ENCODE measurements at places on chromosomes 1 and 21.

DNA sequence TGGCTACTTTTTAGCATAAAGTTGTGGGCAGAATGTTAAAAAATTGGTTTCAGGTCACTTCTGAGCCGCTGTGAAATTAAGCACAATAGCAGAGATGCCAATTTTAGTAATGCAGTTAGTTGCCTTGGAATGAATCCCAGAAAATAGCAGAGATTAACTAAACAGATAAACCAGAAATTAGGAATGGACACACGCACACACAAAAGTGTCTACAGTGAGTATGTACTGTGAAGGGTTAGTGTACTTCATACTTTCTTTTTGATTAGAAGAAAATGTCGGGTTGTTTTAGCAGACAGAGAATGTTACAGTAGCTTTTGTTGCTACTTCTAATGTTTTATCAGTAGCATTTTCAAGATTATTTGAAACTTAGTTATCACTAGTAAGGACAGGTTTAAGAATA lies 106.7 kb downstream of the LEPR start:
- DNase-seq, result no peak

GRCh38 chr1:165699577-165699976 lies 1.2 kb upstream of the ALDH9A1 start:
- no peak for DNase-seq

GRCh38 chr1:23194119-23194984 lies 22.9 kb downstream of the HTR1D start:
- DNase-seq, result no peak

GRCh38 chr21:35326677-35327076 lies 277.6 kb upstream of the RUNX1 start:
- DNase-seq, result no peak

DNA sequence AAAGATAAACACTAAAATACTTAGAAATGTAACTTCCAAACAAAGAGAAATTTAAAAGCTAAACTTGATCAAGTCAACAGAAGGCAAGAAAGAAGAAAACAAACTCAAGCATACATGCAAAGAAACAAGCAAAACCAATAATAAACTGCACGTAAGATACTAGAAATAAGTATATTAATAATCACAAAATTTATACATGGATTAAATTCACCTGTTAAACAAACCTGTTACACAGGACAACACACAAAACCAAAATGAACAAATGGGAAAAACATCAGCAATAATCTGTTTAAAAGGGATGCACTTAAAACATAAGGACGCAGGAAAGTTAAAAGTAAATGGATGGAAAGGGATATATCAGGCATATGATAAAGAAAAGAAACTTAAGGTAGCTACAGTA lies 165.8 kb downstream of the CDC42BPA start:
- DNase-seq, result no peak

DNA sequence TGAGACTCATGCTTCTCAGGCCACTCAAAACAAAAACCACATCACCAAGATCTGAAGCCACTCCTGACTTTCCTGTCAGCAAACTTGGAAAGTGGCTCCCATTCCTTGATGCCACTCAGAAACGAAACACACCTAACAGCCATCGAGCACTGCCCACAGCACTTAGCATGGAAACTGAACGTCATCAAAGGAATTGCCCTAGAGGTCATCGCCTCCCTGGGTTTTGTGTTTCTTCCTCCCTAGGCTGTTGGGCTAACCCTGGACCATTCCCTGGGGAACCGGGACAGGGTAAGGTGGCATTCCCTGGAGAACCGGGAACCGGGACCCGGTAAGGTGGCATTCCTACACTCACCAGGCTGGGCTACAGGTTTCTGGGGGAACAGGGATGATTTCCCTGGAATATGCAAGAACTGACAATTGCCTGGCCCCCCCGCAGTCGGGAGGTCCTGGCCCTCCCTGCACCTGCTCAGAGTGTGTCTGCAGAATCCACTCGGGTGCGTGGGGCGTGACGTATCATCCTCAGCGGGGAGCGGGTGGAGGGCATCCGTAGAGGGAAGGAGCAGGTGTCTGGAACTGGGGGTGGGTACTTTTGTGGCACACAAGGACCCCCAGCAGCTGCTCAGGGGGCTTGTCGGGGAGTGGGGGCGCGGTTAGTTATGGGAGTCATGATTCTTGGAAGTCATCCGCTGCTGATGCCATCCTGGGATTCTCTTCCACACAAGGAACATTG lies 30.3 kb downstream of the SLC45A1 start:
- no peak for DNase-seq

- no peak for DNase-seq
These were observed 11.9 kb upstream of the TMEM61 start for GRCh38 chr1:54968551-54968950.

GRCh38 chr1:228275430-228276173 lies 67.8 kb downstream of the OBSCN start:
- no peak for DNase-seq

- DNase-seq, result no peak
These were observed 67.6 kb upstream of the BCL9 start for GRCh38 chr1:147473733-147474049.

Measured in epithelial cell of proximal tubule (primary cell).